ENCODE measurements at places on chromosomes 1 and 21.

DNA sequence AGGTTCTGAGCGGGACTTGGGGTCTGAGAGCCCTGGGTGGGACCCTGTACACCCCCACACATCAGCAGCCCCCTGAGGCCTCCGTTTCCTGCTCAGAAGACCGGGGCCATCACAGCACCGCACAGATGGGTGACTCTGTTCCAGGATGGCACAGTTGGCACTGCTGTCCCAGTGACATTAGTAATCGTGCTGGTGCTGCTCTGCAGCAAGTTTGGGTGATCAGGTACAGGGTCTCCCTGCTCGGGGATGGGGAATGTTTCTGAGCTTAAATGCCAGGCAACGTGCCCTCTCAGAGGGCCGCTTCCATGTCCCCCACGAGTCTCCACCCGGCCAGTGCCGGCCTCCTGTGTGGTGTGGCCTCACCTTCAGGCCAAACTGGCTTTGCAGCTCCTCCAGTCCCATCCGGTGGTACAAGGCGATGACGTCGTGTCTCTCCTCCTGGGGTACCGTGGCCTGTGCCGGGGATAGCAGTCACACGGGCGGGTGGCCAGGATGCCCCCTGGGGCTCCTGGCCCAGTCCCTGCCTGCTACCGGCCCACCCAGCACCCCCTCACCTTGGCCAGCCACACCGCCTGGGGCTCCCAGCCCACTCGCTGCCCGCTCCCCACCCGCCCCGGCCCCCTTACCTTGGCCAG lies 17.1 kb downstream of the PRXL2B start:
- DNase-seq, result no peak

DNA sequence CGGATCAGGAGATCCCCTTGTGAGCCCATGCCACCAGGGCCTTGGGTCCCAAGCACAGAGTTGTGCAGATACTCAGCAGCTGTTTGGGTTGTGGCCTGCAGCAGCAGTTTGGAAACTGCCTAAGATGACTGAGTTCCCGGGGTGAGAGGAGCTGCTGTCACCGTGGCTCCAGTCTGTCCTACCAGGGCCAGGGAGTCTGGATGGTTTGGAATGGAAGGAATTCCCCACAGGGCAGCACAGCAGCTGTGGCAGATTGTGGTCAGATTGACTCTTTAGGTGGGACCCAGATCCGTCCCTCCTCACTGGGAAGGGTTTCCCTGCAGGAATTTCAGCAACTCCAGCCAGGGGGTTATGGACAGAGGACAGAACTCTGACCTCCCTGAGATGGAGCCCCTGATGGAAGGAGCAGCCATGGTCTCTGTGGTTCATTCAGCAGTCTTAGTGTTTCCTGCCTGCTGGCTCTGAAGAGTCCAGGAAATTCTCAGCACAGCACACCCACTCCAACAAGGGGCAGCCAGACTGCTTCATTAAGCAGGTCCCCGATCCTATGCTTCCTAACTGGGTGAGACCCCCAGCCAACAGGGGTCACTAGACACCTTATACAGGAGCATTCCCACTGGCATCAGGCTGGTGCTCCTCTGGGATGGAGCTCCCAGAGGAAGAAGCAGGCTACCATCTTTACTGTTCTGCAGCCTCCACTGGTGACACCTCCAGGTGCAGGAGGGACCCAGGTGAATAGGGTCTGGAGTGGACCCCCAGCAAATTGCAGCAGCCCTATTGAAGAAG lies 51.5 kb upstream of the TNFSF4 start:
- DNase-seq, result no peak

- DNase-seq, result no peak
Observed at GRCh38 chr1:106986603-106987002, 69.9 kb upstream of the PRMT6 start.

GRCh38 chr1:234550341-234551031 lies 59.5 kb downstream of the IRF2BP2 start:
- no peak for DNase-seq

DNA sequence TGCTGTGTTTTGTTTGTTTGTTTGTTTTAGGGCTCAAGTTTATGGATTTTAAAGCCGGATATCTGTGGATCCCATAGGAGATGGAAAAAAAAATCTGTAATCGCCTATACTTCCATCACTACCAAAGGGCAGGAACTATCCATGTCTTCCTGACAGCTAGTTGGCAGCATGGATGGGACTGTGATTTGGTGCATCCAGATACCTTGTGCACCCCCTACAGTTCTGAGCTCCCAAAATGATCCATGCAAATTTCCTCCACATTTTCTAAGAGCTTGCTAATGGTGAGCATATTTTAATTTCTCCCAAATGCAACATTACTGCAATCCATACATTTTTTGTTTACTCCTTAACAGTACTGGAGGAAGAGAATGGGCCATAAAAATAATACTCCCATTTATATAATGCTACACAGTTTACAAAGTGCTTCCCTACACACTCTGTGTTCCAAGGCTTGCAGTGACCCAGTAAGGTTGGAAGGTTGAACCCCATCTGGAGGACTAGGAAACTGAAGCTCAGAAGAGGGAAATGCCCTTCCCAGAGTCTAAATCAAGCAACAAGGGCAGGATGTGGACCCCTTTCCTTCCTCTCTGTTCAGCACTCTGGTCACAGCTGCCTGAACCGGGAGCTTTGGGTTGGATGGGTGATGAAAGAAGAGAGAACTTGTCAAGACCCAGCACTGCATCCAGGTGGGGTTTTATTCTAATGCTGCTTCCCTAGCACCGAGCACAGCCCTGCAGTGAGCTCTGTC lies 48.0 kb downstream of the CAPN8 start:
- no peak for DNase-seq

GRCh38 chr1:160398823-160399222 lies 1.5 kb upstream of the VANGL2 start:
- DNase-seq, result no peak

GRCh38 chr1:1232208-1232795 lies at the start of gene B3GALT6:
Gene B3GALT6, plus strand, starts transcription at chr1:1232237. Its CDS starts 42 bp downstream, at chr1:1232279.
- no peak for DNase-seq
